ENCODE measurements at places on chromosomes 1 and 21. TPM values are rescaled to one million over a fixed set of nuclear protein-coding genes. Genes with fewer than 3 reads are reported as not detected.

Gene OR2L8
- total RNA-seq: not detected

Gene MRPL24
- 52.5 TPM for total RNA-seq

Gene CENPL
- 0.83 TPM for total RNA-seq

Gene E2F2
- total RNA-seq: 0.40 TPM

Gene FAM151A
- total RNA-seq: not detected

Gene ARHGAP29
- total RNA-seq: 8.2 TPM

GRCh38 chr1:110645821-110646735 lies 28.7 kb downstream of the KCNA3 start:
- no peaks in the 10 kb centered on the region for H3K27me3 ChIP-seq
- DNase-seq: no peak
- H3K36me3 ChIP-seq: no peaks in the 10 kb centered on the region
- no peak overlapping the region for H3K27ac ChIP-seq
- H3K4me3 ChIP-seq: no peak overlapping the region
- H3K4me1 ChIP-seq: peaks cover 10% of the 10 kb centered on the region

DNA sequence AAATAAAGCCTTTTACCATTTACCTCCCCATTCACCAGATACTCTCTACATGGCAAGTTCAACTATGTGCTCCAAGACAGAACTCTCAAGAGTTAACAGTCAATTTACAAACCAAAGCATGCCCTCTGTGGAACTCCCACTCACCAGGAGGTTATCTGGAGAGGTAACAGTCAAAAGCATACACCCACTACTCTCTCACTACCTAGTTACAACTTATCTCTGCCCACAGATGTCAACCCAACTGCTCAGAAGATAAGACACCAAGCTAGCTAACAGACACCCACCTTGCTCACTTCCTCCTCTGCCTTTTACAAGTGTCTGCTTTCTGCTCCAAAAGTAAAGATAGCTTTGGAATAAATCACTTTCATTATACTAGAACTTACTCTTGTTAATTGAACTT lies 131.0 kb downstream of the TRIM33 start:
- no peaks in the 10 kb centered on the region for H3K4me1 ChIP-seq
- H3K36me3 ChIP-seq: no peaks in the 10 kb centered on the region
- no peak for DNase-seq
- H3K4me3 ChIP-seq: no peak overlapping the region
- no peak overlapping the region for H3K27ac ChIP-seq

- H3K36me3 ChIP-seq: peaks cover 10% of the 10 kb centered on the region
- H3K27ac ChIP-seq: no peak overlapping the region
- H3K4me1 ChIP-seq: no peaks in the 10 kb centered on the region
- DNase-seq: no peak
- H3K27me3 ChIP-seq: no peaks in the 10 kb centered on the region
Observed at GRCh38 chr1:19689856-19690255, 25.2 kb downstream of the HTR6 start.

DNA sequence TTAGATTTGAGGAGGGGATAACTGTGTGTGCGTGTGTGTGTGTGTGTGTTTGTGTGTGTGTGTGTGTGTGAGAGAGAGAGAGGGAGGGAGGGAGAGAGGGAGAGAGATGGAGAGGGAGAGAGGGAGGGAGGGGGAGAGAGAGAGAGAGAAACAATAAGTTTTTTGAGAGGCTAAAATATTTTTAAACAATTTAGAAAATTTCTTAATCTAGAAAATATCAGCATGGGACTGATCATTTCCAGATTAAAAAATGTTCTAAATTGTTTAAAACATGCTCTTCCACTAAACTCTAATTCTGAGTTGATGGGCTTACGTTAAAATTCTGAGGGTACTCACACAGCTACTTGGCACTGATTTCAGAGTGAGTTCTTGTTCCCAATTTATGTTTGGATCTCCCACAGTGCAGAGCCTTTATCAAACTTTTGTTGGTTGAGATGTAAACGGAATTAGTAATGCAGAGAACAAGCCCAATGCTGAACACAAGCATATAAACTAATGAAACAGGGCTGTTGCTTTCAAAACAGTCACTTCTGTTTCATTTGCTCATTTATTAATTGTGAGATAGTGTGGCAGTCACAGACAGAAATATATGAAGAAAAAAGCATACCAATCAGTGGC lies 73.4 kb upstream of the RGS2 start:
- no peaks in the 10 kb centered on the region for H3K4me1 ChIP-seq
- no peaks in the 10 kb centered on the region for H3K27me3 ChIP-seq
- H3K36me3 ChIP-seq: no peaks in the 10 kb centered on the region
- no peak overlapping the region for H3K4me3 ChIP-seq

DNA sequence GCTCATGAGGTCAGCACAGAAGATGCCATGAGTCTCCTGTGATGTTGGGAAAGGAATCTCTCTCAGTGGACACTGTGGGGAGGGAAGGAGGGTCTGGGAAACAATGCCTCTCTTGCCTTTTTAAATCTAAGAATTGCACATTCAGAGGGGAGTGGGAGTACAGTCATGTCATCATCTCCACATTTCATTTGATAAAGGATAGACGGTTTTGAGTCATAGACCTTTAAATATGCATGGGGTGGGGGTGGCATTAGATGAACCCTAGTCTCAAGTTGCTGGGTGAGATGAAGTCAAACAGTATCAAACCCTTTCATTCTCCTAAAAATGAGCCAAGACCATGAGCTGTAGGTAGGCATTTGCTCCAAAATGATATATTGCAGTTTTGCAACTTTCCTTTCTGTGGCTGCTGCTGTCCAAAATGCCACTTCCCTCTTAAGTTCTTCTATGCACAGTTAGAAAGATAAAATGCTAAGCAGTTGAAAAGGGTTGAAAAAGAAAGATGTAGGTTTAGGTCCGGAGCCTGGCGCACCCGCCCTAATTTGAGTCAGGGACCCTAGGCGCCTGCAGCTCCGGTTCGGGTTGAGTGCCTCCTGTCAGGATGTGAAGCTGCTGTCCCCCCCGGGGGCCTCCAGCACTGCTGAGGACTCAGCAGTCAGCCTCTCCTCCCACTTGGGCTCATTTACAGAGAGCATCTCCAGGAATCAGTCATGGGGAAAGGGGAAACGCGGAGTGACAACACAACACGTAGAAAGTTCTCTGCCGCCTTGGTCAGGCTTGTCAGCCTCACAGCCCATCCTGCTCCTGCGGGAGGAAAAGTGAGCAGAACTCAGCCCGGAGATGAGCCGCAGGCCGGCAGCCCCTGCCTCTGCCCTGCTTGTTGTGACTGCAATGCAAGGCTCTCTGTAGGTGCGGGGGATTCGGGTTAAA lies 479.3 kb upstream of the RUNX1 start:
- H3K27me3 ChIP-seq: no peaks in the 10 kb centered on the region
- H3K27ac ChIP-seq: no peak overlapping the region
- peaks cover 12% of the 10 kb centered on the region for H3K4me1 ChIP-seq
- DNase-seq: no peak
- H3K36me3 ChIP-seq: no peaks in the 10 kb centered on the region
- no peak overlapping the region for H3K4me3 ChIP-seq

GRCh38 chr1:210234329-210234757 lies 1.7 kb downstream of the SERTAD4 start:
- DNase-seq: no peak
- H3K4me3 ChIP-seq: no peak overlapping the region
- peaks cover 5% of the 10 kb centered on the region for H3K27me3 ChIP-seq
- no peaks in the 10 kb centered on the region for H3K4me1 ChIP-seq
- peak overlapping the region; percentile 53 for H3K27ac ChIP-seq

- no peak for DNase-seq
- no peak overlapping the region for H3K4me3 ChIP-seq
- no peak overlapping the region for H3K27ac ChIP-seq
- no peaks in the 10 kb centered on the region for H3K36me3 ChIP-seq
- no peaks in the 10 kb centered on the region for H3K27me3 ChIP-seq
Observed at GRCh38 chr1:222357252-222357651, 190.7 kb downstream of the HHIPL2 start.

DNA sequence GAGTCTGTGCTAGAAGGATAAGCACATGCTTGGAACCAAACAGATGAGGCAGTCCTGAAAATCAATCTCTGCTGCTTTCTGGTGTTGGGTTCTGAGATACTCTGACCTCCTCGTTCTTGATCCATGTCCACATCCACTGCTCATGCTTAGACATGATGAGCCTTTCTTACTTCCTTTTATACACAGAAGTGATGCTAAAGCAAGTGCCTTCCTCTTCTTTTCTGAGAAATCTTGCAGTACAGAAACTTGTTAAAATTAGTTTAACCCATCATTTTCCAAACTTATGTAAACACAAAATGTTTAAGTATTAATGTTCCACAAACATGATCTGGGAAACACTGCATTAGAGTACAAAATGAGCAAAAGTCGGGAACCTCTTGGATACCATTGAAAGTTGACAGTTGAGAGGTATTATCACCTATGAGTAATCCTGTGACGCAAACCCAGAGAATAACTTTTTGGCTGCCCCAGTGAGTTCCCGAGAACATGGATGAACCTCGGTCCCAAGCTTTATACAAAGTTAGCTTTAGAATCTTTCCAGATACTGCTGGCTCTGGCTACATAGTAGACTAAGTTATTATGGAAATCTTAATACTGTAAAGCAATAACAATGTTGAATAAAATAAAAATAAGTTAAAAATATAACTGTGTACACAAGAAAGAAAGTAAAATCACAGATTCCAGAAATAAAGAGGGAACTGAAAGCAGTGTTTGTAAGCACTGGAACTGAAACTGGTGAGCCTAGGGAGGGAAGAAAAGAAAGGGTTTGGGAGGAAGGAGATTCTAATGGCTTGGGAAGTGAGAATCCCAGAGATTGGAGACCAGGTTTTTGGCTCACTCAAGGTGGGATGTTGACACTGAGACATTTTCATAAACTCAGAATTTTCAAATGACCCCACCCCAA lies 429.3 kb upstream of the RUNX1 start:
- H3K27ac ChIP-seq: no peak overlapping the region
- H3K4me1 ChIP-seq: no peaks in the 10 kb centered on the region
- no peaks in the 10 kb centered on the region for H3K27me3 ChIP-seq
- DNase-seq: no peak

Data from pancreas (tissue), 10 donors.